ENCODE measurements at places on chromosomes 2 and 18.

DNA sequence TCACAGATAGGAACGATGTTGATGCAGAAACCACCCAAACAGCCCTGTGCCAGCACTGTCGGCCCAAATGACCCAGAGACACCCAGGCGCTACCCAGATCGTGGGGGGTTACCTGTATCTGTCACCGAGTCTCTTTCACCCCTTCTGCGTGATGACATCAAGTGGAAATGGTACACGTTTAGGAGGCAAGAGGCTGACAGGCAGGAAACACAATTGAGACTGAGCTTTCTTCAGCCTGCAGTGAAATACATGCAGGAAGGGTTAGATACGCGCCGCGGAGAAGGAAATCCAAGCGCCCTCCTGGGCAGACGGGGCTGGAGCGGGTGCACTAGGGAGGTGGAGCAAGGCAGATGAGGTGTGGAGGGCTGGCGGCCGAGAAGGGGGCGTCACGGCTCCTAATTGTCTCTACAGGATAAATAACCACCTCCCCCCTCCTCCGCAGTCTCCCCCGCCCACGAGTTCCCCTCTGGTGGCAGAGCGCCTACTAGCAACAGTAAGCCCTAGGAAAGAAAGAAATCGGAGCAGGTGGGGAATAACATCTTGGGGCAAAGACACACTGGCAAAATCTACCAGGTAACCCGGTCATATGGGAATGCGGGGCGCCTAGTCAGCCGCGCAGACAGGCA is at the start of gene RNF152:
Gene RNF152 (minus strand): TSS at position 325 of the 626 bp plus-strand sequence. CDS start 76,544 bp downstream, outside the sequence.
- DNase-seq: no peak

GRCh38 chr2:15142069-15142689 is 419.0 kb downstream of the NBAS start:
- DNase-seq: peak; percentile 60

- DNase-seq: peak; percentile 25
Observed at GRCh38 chr18:45171679-45172191, 443.5 kb upstream of the SLC14A2 start.

DNA sequence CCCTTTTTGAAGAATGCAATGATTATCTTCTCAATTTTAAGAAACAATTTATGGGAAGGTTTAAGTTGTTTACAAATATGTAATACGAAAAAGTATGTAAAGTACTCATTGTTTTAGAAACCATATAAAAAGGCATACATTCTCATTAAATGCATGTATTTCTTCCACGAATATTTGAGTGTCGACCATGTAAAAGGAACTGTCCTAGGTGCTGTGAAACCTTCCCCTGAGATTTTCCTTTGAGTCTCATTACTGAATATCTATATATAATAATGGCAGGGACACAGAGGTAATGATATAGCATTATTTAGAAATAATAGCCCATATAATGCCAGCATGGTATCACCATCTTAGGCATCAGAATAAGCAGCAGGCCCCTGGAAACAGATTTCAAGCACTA is 239.3 kb downstream of the ERBB4 start:
- DNase-seq: no peak

DNA sequence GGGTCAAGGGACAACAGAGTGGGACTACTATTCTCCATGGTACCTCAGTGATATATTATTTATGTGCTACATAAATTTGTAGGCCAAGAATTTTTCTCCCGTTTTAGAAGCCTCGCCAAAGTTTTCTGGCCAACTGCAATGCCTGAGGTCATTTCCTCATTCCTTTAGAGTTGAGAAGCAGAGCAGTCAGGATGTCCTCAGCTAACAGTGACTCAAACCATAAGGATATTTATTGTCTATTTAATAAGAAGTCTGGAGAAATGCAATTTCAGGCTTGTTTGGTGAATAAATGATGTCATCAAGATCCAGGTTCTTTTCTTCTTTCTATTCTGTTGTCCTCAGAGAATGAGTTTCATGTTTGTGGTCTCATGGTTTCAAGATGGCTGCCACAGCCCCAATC is 91.0 kb downstream of the ADCYAP1 start:
- DNase-seq: peak; percentile 92

GRCh38 chr2:74461187-74462053 is 3.2 kb downstream of the WBP1 start:
- DNase-seq: no peak

- DNase-seq: no peak
Observed at GRCh38 chr2:73059106-73059505, 12.4 kb downstream of the SFXN5 start.

Data from M059J (cell line).